Sigmoid colon (tissue), 7 donors: ENCODE measurements at places on chromosomes 3 and 15. TPM values are rescaled to one million over a fixed set of nuclear protein-coding genes. Genes with fewer than 3 reads are reported as not detected.

The BFSP2 gene
- not detected for total RNA-seq

The HTR3E gene
- total RNA-seq = not detected

The COPB2 gene
- total RNA-seq = 73.7 TPM

The ALG1L2 gene
- total RNA-seq = not detected

- no peak for DNase-seq
These were observed 190.0 kb downstream of the PLCH1 start for GRCh38 chr3:155554777-155555451.

GRCh38 chr3:67598814-67599556, 55.4 kb downstream of the SUCLG2 start:
- no peak for DNase-seq

GRCh38 chr15:42037656-42038055, 16.8 kb upstream of the PLA2G4E start:
- no peak for DNase-seq

- no peak for DNase-seq
These were observed 35.7 kb upstream of the PHLDB2 start for GRCh38 chr3:111823341-111823855.

DNA sequence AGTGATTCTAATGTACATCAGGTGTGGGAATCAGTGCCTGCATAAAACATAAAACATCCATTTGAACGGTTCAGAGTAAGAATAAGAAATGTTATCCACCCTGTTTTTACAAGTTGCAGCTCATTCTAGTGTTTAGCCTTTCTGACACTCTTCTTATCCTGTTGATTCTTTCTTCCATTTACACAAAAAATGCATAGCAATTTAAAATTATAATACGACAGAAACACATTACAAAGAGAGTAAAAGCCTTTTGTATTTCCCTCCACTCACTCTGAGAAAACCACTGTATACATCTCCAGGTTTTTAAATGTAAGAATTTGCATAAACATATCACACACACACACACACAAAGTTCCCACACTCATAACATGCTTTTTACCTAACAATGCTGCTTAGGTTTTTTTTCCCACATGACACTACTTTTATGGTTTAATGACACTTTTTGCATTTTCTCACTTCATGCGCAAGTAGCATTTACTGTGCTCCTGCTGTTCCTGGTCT, 199.8 kb downstream of the CNTN6 start:
- DNase-seq = no peak

DNA sequence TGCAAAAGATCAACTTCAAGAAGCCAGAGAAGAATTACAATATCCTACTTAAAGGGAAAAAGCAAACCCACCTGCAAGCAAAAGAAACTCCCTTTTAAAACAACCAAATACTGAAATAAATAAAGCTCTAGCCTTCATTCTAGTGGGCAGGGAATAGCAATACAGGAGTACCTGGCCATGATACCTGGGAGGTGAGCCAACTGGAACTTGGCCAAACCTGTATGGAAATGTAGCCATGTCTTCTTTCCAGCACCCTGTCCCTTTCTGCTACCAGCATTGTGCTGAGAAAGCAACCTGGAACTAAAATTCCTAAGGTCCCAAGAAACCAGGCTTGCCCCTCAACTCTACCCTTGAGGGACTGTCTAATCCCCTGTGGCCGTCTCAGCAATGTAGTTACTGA, 530.0 kb downstream of the EPHB1 start:
- DNase-seq = no peak
